Activated CD8-positive, alpha-beta T cell treated with anti-CD3 and anti-CD28 coated beads for 36 hours (primary cell): ENCODE measurements at places on chromosomes 5 and 9. TPM values are rescaled to one million over a fixed set of nuclear protein-coding genes. Genes with fewer than 3 reads are reported as not detected.

Gene LOX
- total RNA-seq: not detected

DNA sequence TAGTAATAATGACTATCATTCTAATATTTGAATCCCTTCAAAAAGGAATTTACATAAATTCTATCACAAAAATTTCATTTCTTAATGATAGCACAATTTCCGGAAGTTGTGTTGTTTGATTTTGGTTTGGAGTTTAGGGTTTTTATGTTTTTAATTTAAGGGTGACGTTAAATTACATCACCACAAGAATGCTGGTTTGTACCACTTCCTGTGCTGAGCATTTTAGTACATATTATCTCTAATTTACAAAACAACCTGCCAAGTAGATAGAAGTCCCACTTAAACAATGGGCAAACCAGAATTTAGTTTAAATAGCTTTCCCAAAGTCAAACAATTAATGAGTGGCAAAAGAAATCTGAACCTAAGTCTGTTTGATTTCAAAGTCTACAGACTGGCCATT lies 63.4 kb downstream of the DENND1A start:
- H3K27me3 ChIP-seq: no peaks in the 10 kb centered on the region
- H3K27ac ChIP-seq: peak overlapping the region; percentile 32
- peaks cover 33% of the 10 kb centered on the region for H3K4me1 ChIP-seq
- no peak overlapping the region for H3K4me3 ChIP-seq
- peaks cover 21% of the 10 kb centered on the region for H3K36me3 ChIP-seq
- DNase-seq: no peak

DNA sequence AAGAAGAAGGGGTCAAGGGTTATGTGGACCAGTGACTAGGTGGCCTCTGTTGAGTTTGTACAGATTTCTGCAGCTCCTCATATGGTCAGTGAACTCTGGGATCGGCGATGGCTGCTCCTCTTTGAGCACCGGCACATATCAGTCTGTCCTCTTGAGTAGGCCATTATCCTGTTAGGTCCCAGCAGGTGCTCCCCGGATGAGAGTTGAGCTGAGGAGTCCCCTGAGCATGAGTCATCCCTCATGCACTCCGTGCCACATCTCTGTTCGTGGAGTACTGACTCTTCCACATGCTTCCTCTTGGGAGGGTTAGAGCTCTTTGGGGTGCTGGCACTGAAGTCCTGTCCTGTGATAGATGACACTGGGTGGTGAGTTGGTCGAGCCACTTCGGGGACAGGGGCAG lies 143.7 kb downstream of the PTTG1 start:
- H3K36me3 ChIP-seq: no peaks in the 10 kb centered on the region
- no peak overlapping the region for H3K4me3 ChIP-seq
- peaks cover 2% of the 10 kb centered on the region for H3K27me3 ChIP-seq
- no peak overlapping the region for H3K27ac ChIP-seq
- H3K4me1 ChIP-seq: no peaks in the 10 kb centered on the region

DNA sequence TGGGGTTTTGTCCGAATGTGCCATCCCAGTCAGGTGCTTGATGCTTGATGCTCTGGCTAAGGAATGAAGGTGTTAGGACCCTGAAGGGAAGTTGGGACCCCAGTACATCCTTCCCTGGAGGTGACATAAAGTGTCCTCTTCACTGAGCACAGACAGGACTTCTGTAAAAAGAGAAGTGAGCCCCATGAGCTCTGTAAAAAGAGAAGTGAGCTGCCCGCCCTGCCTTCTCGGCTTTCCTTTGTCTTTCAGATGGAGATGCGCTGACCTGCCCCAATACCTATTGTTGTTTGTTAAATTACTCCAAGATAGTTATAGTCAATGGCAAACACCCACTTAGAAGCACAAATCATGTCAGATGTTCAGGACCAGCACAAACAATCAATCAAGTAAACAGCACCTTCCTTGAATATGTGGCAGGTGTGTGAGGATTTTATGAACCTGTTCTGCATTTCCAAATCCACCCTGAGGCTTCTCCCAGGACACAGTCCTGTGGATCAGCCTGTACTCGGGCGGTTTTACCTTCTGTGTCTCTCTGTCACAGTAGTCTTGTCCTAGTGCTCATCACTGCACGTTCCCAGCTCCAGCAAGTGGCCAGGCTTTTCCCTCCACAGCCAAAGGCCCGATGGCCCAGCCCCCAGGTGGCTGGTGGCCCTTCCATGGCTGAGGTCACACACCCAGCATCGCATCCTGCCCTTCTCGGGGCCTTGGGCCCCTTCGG lies 191.4 kb downstream of the MTRR start:
- H3K4me3 ChIP-seq: no peak overlapping the region
- H3K36me3 ChIP-seq: no peaks in the 10 kb centered on the region
- H3K27ac ChIP-seq: no peak overlapping the region

DNA sequence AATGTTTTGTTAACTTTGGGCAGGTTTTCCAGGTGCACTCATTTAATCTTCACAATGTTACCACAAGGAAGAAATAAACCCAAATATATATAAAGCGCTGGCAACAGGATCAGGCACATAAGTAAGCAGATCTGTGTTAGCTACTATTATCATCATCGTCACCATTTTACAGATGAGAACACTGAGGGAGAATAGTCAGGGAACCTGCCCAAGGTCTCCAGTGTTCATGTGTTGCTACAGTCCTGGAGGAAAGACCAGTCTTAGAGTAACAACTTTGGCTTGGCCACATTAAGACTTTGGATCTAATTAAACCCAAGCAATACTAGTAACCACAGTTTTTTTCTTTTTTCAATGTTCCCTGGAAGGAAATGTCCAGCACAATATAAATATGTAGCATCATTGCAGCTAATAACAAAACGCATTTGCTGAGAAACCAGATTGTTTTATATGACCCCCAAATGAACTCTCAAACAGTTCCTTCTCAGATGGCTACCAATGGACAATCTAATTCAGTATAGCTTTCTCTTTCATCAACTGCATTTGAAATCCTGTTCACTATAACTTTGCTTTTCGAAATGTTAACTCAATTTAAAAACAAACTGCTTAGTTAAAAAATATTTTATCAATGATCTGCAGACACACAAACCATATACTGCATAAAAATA lies 11.8 kb downstream of the NREP start:
- DNase-seq: no peak
- peaks cover 37% of the 10 kb centered on the region for H3K4me1 ChIP-seq
- H3K4me3 ChIP-seq: no peak overlapping the region
- no peaks in the 10 kb centered on the region for H3K27me3 ChIP-seq
- H3K36me3 ChIP-seq: peaks cover 3% of the 10 kb centered on the region

- H3K27me3 ChIP-seq: no peaks in the 10 kb centered on the region
- H3K4me1 ChIP-seq: no peaks in the 10 kb centered on the region
- no peak overlapping the region for H3K27ac ChIP-seq
- no peak for DNase-seq
Measured at GRCh38 chr5:116428966-116429365, 145.7 kb downstream of the SEMA6A start.
